ENCODE measurements at places on chromosomes 13 and 19.

DNA sequence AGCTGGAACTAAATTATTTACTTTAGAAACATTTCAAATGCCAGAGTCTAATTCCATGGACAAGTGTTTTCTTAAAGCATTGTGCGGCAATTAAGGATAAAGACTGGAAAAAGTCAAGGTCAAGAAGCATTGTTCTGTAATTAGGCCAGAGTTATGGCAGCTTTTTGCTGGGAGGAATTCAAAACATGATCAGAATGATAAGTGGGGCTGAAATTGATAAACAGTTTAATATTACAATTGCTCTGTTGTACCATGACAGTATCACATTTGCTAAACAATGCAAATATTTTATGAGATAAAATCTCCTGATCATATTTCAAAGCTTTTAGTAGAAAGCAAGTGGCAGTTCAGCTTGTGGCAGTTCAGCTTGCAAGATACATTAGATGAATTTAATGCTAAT is 513.7 kb downstream of the GPC6 start:
- no peak for DNase-seq

GRCh38 chr13:93388701-93389100 is 162.1 kb downstream of the GPC6 start:
- DNase-seq = no peak

DNA sequence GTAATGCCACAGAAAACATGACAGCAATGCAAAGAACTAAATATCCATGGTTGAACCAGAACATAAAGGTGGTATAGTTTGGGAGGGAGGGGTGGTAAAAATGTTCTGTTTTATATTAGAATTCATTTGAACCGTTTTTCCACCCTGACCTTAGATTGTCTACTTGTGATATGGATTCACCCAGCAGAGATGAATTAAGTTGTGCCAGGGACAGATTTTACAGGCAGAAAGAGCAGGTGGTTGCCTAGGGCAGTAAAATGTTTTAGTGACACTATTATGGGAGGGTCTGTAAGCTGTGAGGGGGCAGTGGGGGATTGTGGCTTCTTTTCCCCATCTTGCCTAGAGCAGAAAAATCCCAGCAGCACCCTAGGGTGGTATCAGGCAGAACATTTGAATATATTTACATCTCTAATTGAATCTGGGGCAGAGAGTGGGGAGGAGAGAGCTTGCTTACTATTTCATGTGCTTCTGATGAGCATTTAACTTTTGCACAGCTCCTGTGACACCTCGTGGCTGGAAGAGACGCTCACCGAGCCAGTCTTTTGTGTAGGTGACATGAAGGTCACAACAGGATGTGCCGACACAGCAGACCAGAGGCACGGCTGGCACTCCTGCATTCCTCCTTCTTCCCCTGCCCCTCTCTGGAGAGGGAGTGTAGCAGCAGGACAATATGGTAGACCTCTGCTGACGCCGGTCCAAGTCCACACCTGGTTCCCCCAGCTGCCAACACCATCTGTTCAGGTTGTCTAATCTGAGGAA is 452.3 kb downstream of the IRS2 start:
- no peak for DNase-seq

- no peak for DNase-seq
Observed at GRCh38 chr13:96850538-96851145, 143.6 kb downstream of the OXGR1 start.

DNA sequence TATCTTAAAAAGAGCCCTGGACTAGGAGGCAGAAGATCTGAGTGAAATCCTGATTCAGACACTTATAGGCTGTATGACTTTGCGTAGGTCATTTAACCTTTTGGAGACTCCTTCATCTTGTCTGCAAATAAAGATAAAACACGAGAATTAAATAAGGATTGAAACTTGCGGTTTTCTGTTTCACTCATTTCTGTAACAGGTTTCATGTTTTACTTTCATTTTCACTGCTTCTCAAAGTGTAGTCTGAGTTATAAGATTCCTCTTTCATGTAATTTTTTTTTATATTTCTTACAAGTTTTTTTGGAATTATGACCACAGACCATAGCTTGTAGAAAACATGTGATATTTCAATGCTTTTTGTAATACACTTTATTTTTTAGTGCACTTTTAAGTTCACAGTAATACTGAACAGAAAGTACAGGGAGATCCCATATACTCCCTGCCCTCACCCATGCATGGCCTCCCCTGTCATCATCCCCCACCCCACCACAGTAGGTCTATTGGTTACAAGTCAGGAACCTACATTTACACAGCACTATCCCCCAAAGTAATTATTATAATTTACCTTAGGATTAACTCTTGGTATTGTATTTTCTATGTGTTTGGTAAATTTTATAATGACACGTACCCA is 174.6 kb downstream of the ITGBL1 start:
- DNase-seq = no peak

DNA sequence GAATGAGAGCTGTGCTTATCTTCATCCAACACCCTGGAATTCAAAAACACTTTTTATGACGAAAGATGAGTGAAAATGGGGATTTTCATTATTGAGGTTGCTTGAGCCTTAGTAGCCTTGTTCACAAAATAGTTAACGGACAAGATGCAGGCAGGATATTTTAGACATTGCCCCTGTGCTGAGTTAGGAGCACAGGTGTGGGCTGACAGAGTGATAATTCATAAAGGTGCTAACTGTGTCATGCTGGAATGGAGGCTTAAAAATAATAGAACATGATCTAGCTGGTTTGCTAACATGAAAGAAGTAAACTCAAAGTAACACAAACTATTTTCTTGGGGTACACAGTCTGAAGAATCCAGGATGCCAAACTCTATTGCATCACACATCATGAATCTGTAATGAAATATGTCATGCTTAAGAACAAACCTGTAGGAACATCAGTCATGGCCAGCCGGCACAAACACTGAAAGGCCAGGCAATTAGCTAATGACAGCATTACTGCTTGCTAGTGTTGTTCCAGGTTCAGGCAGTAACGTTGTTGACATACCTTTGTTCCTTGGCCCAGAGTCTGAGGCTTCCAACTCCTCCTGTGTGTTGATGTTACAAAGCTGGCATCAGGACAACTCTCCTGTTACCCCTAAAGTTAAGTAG is 55.3 kb downstream of the FRY start:
- DNase-seq = no peak

GRCh38 chr13:101490406-101491015 is 38.0 kb downstream of the ITGBL1 start:
- DNase-seq = no peak

GRCh38 chr13:36681894-36682624 is 8.2 kb downstream of the SERTM1 start:
- no peak for DNase-seq

- no peak for DNase-seq
Observed at GRCh38 chr13:111480976-111481375, 160.5 kb downstream of the TEX29 start.

DNA sequence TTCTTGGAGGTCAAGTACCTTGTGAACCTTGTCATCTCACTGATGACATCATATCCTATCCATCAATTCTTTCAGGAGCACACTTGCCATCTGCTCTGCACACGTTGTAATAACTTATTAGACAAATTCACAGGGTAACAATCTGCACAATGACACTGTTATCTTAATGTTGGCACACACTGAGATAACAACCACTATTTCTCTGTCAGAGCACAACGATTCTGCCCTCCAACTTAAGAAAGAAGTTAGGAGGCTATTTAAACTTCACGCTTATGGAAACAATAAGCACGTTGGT is 351.3 kb downstream of the DACH1 start:
- DNase-seq = no peak

DNA sequence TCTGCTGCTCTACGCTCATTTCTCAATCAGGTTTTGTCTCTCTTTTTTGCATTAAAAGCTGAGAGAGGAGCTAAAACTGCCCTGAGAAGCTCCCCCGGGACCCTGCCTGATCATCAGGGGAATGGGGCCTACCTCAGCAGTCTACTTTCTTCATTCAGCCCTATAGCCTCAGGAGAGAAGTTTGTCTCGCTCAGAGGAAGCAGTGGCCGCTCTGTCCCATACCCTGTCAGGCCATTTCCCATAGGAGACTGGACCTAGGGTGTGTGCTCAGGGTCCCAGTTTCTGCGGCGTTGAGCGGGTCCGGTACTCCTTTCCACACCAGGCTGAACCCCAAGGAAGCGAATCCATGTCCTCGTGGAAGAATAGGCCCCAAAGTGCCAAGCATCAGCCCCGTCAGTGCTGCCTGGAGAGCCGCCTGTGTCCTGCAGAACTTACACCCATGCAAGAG is 21.7 kb downstream of the UBE2L5 start:
- DNase-seq = no peak

DNA sequence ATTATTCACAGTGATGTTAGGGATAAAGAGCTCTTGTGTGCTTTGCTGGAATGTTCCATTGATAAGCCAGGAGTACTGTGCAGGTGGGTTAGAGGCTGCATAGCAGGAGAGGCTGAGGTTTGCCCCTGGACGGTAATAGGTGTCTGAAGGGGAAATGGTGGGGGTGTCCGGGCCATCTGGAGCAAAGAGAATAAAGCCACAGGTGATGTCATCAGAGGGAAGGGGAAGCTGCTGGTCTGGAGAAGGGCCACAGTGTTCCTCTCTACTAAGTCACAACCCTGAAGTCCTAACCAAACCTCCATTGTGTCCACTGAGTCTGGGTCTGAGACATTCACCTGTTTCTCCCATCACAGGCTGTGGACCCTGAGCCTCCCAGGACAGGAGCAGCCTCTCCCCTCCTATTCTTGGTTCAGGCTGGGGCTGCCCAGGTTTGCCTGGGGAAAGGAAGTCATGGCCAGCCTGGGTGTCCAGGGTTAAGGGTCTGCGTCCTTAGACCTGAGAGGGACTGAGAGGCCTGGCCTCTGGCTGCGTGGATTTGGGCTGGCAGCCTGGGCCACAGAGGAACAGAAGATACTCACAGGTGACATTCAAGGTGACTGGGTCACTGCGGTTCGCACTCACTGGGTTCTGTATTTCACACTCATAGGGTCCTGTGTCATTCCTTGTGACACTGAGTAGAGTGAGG is 6.8 kb downstream of the CEACAM1 start:
- no peak for DNase-seq

- no peak for DNase-seq
Observed at GRCh38 chr13:50437252-50437651, 406.2 kb downstream of the DLEU7 start.

DNA sequence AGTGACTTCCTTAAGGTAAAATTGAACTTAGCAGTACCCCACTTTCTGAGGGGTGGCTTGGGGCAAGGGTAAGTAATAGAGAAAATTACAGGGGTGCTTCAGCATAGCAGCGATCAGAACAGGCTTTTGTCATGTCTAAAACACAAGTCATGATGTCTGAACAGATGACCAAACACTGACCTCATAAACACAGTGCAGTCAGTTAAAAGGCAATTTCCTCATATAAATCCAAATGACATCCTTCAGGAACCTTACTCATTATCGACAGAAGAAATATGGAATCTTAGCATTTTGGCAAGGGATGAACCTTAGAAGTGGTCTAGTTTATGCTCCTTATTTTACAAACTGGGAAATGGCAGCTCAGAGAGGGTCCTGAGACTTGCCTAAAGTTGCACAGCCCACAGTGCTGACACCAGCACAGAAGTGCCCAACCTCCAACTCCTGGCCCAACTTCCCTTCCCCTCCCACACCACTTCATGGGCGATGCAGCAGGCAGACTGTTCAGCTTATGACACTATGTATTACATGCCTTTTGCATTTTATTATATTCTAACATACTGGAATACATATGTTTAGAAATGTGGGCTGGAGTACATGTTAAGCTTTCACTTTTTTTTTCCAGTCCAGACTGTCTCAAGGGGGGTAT is 3.6 kb downstream of the GJA3 start:
- no peak for DNase-seq

- no peak for DNase-seq
Observed at GRCh38 chr13:89897681-89898080, 1449.8 kb upstream of the MIR17HG start.

DNA sequence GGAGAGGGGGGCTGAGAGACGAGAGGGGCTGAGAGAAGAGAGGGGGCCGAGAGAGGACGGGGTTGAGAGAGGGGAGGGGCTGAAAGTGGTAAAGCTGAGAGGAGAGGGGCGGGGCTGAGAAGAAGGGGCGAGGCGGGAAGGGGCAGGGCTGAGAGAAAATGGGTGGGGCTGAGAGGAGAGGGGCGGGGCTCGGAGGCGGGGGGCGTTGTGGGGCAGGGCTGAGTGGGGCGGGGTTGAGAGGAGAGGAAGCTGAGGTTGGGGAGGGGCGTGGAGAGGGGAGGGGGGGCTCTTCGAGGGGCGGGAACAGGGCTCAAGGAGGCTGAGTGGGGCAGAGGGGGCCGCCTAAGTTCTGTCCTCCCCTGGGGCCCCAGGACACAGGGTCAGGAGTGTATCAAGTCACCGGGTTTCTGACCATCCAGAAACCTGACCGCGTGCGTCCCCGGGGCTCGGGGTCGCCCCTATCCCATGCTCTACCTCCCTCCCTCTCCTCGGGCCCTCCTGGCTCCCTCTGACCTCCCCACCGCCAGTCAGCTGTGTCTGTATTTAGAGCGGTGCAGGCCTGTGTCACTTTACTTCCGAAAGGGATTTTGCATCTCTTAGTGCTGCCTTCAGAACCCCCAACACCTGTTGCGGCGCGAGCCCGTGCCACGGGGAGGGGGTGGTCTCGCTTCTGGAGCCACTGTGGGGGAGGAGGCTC is 38.6 kb upstream of the SEMA6B start:
- DNase-seq = no peak

DNA sequence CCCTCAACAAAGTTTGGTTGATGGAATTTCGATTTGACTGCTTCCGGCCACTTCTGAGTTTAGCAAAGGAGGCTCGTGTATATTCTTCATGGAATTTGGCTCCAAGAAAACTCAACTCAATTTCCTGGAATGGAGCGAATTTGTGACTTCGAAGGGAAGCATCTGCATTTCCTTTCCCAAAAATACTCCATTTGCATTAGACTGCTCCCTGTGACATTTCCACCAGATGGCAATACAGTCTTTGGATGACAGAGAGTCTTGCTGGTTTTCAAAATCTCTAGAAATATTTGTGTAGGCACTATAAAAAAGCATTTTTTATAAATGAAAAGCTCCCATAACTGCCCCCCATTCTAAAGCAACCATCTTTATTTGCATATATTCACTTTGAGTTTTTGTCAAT is 4.1 kb downstream of the C1QTNF9 start:
- no peak for DNase-seq

DNA sequence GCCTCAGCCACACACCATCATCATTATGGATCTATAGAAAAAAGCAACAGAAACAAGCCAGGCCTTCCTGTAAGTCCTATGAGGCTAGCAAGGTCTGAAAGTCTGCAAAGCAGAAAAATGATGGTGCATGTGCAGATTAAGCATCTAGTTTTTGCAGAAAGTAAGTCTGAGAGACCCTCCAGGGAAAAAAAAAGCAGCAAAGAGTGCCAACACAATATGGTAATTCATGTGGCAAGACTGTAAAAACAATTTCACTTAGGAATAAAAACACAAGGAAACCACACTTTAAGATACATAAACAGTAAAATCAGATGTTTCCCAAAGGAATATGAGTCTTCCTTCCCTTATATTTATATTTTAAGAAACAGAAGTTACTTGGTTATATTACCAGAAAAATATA is 112.3 kb upstream of the FBXL3 start:
- no peak for DNase-seq
